ENCODE measurements at places on chromosomes 7 and 10. TPM values are rescaled to one million over a fixed set of nuclear protein-coding genes. Genes with fewer than 3 reads are reported as not detected.

GPC2 gene
- total RNA-seq, result 13.9 TPM

DHX32 gene
- 8.2 TPM for total RNA-seq

NXPH1 gene
- total RNA-seq, result not detected

TUBB8 gene
- total RNA-seq, result 0.42 TPM

TMEM139 gene
- 0.29 TPM for total RNA-seq

SYT15 gene
- total RNA-seq, result 0.79 TPM

DEPP1 gene
- total RNA-seq, result 0.33 TPM

UTF1 gene
- total RNA-seq, result not detected

NRP1 gene
- 0.40 TPM for total RNA-seq

SEMA4G gene
- total RNA-seq, result 1.1 TPM

DNA sequence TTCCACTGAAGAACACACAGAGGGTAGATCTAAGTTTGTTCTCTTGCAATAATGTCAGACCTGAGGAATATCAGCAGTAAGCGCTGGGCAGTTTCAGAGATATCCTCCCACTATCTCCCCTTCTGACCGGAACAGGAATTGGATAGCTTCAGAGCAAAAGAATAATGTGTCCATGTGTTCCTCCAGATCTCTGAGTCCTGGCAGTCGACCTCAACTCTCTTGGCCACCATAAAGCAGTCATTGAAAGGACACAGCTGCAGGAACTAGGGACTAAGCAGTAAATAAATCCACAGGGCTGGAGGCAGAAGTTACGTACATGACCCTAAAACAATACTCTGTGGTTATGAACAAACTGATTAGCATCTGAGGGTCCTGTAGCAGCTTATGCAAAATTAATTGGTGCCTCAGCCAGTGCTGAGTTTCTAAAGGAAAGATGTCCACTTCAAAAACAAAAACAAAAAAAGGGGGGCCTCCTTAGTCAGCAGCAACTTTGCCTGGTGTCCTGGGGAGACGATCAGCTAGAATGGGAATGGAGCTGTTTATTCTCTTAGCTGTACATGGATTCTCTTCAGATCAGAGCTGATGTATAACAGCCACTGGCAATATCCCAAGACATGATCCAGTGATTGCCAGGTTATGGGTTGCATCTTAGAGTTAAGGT lies 6.4 kb upstream of the PRTFDC1 start:
- no peak for DNase-seq

GRCh38 chr7:74094224-74095101 lies 10.9 kb downstream of the LIMK1 start:
- peak; percentile 73 for DNase-seq

DNA sequence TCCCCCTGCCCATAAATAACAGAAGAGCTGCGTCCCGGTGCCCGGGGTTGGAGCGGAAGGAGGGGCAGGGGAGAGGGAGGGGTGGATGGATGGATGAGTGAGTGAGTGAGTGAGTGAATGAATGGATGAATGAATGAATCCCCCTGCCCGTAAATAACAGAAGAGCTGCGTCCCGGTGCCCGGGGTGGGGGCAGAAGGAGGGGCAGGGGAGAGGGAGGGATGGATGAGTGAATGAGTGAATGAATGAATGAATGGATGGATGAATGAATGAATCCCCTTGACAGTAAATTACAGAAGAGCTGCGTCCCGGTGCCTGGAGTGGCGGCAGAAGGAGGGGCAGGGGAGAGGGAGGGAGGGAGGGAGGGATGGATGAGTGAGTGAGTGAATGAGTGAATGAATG lies 7.6 kb upstream of the UNCX start:
- no peak for DNase-seq

DNA sequence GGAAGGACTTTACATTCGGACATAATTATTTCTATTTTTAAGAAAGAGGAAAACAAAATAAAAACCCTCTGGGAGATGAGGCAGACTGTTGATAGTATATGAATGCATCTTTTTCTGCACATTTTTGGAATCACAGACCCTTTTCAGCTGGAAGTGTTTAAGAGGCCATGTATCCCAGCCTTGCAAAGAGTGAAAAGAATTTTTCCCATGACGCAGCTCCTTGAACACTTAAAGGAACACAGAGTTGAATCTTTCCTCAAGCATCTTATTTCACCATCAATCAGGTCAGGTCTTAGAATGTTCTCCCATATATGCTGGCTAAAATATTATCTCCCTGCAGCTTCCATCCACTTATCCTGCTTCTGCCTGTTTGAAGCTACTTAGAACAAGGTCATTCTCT lies 45.9 kb upstream of the PAPSS2 start:
- no peak for DNase-seq

DNA sequence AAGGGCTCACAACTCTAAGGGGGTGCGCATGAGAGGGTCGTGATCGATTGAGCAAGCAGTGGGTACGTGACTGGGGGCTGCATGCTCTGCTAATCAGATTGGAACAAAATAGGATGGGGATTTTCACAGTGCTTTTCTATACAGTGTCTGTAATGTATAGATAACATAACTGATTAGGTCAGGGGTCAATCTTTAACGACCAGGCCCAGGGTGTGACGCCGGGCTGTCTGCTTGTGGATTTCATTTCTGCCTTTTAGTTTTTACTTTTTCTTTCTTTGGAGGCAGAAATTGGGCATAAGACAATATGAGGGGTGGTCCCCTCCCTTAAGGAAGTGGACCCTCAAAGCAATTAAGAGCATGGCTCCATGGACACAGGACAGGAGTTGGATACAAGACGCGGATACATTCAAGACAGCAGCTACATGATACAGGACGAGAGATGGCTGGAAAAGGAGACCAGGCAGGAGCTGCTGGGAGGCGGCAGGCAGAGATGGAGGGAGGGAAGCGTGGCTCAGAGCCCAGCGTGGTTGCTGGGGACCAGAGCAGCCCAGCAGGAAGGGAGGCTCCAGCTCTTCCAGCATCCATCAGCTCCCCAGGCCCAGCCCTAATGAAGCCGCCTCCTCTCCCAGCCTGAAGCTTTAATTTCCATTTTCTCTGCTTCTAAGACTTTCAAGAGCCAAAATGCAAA lies 31.6 kb downstream of the GSDME start:
- DNase-seq, result no peak

DNA sequence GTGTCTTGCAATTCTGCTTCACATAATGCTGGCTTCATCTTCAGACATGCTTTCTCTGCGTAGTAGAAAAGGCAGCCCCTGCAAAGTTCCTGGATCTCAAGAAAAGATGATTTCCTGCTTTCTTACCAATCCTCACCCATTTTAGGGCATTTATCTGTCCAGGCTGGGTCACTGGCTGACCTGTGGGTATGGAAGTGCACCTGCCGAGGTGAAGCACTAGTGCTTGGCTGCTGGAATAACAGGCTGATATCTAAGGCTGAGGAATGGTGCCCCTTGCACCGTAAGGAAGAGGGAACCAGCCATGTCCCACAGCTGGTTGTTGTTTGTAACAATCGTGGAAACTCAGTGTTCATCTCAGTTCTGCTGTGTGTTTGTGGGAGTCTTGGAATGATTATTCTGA lies 138.0 kb upstream of the KLF6 start:
- DNase-seq, result no peak

DNA sequence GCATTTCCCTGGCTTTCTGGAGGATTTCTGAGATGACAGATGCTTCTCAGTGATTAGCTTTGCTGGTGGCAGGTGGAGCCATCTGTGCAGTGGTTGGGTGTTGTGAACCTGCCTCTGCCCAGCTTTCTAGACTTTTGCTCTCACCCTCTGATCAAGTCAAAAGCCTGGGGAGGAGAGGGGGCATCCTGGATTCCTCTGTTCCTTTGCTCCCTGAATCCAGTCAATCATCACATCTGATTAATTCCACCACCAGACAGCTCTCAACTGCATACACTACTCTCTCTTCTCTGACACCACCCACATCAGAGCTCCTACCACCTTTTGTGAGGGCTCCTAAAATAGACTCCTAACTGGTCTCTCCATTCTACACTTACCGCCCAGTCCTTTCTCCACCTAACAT lies 283.5 kb downstream of the WDR11 start:
- no peak for DNase-seq

GRCh38 chr10:119940487-119940886 lies 48.0 kb downstream of the SEC23IP start:
- no peak for DNase-seq

DNA sequence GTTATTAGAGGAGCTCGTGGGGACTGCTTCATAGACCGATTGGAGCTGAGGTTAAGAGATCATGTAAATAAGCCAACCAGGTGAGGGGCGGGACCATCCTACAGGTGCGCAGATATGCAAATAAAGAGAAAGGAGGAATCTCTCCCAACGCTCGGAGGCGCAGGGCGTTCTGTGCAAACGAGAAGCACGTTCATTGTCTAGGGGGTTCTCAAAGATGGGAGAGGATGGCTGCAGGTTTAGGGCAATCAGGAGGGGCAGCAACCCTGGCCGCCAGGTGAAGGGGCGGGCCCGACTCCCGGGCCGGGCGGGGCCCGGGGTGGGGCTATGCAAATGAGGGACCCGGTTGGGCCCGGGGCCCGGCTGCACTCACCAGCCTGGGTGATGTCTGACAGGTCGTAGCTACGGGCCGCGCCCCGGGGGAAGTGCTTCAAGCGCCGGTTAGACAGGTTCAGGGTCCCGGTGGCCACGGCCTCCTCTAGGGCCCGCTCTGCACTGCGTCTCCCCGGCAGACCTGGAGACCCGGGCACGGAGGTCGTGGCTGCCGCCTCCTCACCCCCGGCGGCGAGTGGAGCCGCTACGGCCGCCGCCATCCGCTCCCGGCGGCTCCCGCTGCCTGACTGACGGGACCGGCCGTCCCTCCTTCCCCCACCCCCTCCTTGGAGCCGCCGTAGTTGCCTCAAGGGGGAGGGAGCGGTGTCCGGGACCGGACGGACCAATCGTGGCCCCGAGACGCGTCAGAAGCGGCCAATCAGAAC lies at the start of gene LRCH4:
Gene LRCH4, minus strand, starts transcription at position 619 of the 755 bp plus-strand sequence. Its CDS starts 29 bp downstream, at position 590.
- DNase-seq, result peak; percentile 64

DNA sequence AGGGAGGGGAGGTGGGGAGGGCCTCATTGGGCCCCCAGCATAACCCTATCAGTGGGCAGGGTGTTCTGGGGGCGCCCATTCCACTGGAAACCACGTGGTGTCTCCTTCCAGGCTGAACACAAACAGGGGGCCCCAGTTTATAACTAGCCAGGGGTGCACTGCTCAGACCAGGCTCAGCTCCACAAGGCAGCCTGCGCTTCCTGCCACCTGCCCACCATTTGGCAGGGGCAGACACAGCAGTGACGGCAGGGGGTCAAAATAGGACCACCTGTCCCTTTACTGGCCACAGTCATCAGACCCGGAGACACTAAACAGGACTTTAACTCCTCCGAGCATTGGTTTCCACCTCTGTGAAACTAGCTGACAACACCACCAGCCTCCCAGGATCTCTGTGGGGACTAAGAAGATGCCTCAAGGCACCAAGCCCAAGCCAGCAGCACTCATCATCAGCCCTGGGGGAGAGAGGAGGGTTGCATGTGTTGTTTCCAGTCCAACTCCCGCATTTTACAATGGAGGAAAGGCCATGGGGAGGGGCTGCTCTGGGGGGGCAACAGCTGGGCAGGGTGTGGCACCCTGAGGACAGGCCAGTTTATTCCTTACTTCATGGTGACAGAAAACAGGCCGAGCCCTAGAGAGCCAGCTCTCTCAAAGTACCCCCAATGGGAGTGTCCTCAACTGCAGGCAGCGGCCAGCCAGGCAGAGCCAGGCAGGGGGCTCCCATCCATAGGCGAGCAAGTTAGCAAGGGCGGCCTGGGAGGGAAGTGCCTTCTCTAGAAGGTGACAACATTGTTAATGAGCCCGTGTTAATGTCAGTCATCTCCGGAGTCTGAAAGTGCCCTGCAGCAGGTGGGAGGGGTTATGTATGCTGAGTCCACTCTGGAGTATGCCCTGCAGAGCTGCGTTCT lies 127.6 kb downstream of the TNS3 start:
- no peak for DNase-seq

GRCh38 chr7:29480934-29481651 lies 82.5 kb upstream of the PRR15 start:
- no peak for DNase-seq

DNA sequence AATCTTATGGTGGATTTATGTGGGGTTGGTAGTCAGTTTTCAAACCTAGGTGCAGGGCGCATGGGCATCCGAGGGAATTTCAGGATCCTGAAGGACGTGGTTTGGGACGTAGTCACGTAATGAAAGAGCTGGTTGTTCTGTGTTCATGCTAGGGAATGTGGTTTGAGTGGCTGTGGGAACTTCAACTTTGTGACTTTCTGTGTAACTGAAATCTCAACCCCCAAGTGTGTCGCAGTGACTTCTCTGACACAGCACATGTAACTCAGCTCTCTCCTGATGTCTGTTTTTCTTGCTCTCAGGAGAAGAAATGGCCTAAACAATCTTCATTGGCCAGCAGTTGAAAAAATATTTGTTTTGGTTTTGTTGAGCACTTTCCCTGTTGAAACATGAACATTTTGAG lies 199.0 kb downstream of the PTEN start:
- no peak for DNase-seq

DNA sequence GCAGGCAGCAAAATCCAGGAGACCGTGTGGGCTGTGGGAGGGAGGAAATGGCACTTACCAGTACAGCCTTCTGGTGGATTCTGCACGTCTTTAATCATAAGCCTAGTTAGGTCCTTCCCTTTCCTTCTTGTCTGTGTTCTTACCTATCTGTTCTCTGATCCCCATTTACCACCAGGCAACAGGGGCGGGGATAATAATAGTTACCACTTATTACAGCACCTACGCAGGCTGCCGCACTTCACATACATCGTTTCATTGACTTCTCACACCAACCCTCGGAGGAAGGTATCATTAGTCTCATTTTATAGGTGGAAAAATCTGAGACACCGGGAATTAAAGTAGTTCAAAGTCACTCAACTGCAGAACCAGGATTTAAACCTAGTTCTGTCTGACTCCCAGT lies 4.5 kb upstream of the EPHA1 start:
- DNase-seq, result no peak

GRCh38 chr7:28748346-28748745 lies 209.8 kb downstream of the TRIL start:
- DNase-seq, result no peak

- no peak for DNase-seq
Measured at GRCh38 chr10:71035511-71036296, 147.3 kb upstream of the PCBD1 start.

GRCh38 chr10:97072851-97073665 lies 112.7 kb downstream of the SLIT1 start:
- DNase-seq, result peak; percentile 83

DNA sequence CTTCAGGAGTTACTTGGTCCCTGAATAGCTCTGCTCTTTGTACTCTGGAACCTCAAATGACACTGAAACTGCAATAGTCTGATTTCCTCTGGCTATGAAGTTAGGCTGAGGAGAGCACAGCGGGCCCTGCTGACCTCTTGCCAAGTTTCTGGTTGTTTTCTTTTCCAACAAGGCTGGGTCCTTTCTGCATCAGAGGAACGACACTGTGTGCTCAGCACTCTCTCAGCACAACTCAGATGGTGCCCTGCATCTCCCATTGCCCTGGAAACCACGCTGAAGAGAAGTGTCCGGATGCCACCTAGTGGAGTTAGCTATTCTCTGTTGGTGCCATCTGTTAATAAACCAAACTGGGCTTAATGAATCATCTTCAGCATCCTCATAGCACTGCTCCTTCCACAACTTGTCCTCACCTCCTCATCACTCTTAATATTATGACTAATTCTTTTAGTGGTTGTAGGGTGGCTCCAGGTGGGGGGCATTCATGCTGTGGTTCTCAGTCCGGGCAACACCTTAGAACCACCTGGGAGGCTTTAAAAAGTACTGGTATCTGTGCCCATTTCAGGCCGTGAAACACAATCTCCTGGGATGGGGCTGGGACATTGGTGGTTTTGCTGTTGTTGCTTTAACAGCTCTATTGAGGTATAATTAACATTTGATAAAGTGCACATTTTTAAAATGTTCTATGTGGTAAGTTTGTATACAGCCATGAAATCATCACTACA lies 8.2 kb upstream of the EFCAB10 start:
- peak; percentile 81 for DNase-seq

GRCh38 chr10:29609696-29610095 lies 25.1 kb downstream of the SVIL start:
- no peak for DNase-seq

GRCh38 chr7:104629408-104629807 lies 301.0 kb downstream of the LHFPL3 start:
- DNase-seq, result no peak

Measured in activated CD4-positive, alpha-beta T cell treated with anti-CD3 and anti-CD28 coated beads, Interleukin-2, amount 10 ng/mL, durations not matched to agents 7 days and 5 days (primary cell).